ENCODE measurements at places on chromosomes 16 and 17.

DNA sequence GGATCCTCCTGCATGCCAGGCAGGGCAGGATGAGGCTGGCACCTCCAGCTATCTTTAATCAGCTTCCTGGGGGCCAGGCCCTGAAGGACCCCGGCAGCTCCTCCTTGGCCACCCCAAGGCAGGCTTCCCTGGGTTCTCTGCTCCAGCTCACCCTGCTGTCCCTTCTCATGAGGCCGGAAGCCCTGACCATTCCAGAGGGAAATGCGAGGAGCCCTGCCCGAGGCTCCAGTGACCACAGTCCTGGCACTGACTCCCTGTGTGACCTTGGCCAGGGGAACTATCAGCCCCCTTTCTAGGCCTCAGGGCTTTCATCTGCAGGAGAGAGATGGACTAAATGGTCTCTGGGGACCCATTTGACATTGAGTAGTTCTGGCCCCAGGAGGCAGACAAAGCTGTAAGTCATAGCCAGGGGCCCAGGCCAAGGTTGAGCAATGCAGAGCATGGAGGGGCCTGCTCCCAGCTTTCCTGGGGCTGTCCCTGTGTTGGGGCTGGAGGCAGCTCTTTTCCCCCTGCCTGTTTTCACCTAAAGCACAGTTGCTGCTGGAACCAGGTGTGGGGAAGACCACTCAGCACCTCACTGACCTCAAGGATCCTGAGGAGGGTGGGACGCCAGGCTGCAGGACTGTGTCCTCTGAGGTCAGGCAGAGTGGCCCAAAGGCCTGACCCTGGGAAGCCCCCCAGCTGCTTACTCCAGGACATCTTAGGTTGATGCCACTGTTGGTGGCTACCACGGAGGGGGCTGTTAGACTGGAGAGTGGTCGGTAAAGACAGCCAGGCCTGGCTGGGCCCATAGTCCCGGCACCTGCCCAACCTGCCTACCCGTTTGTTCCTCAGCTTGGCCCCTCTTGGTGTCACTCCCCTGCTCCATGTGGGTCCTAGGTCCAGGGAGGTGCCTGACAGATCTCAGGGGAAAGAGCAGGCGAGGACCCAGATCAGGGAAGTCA, 8.1 kb downstream of the KCNH6 start:
- DNase-seq = no peak

GRCh38 chr17:81365601-81366585, 29.4 kb upstream of the BAHCC1 start:
- no peak for DNase-seq

GRCh38 chr17:69516911-69517310, 102.4 kb downstream of the MAP2K6 start:
- DNase-seq = no peak

GRCh38 chr16:89564476-89565255, 4.2 kb downstream of the RPL13 start:
- DNase-seq = peak; percentile 18

DNA sequence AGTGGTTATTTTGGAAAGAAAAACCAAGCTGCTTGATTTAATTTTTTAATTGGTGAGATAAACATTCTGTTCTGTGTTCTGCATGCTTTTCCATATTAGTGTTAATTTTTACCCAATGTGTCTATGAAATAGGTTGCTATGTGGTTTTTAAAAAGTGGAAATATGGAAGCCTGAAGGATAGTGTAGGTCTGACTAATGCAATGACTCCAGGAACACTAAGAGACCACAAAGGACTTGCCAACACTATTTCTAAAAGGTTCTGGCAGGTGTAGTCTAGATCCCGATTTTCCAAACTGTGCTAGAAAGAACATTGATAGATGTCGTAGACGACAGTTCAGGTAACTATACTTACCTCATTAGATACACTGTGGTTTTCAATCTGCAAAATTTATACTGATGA, 877.4 kb upstream of the GOT2 start:
- no peak for DNase-seq

DNA sequence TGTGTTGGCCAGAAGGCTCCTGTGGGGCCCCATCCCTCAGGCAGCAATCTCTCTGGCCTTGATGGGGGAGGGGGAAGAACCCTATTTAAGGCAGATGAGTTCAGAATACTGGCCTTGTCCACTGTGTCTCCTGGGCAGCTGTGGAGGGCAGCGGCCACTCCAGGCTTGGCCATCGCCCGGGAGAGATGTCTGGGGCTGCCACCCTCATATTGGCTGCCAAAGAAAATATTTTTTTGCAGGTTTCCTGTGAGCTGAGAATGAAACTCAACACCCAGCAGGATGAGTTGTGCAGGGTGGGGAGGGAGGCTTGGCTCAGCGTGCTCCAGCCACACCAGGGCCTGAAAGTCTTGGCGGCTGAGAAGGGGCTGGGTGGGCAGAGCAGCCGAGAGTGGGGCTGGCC, 14.4 kb upstream of the TIMP2 start:
- no peak for DNase-seq

DNA sequence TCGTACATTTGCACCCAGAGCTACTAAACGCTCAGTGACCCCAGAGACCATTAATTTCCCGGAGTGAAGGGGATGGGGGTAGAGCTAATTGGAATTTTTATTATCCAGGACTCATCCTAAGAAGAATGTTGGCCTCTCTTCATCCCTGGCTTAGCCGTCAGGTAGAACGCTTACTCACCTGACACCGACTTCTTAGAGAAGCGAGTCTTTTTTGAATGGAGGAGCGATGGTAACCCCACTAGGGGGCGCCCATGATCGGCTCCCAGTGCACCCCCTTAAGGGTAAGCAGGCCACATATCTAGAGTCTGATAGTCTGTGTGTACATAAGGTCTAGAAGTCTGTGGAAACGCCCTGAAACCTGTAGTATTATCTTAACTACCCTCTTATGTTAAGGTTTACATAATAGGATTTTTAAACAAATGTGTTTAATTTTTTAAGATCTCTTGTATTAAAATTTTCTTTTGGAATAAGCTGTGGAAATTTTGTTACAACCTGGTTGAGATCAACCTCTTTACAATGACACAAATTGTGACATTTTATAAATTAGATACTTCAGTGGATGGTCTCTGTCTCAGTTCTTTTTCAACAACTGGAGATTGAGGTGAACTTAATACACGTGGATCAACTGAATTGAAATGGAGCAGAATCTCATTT, 229.8 kb downstream of the CPPED1 start:
- peak; percentile 43 for DNase-seq

GRCh38 chr17:67390006-67390645, 13.0 kb downstream of the PITPNC1 start:
- DNase-seq = no peak

GRCh38 chr17:10633738-10634379, 23.2 kb downstream of the MYH3 start:
- DNase-seq = no peak

- DNase-seq = no peak
Measured at GRCh38 chr16:29720703-29721102, 25.1 kb downstream of the C16orf54 start.

GRCh38 chr16:9539346-9539745, 447.9 kb downstream of the HAPSTR1 start:
- DNase-seq = no peak

DNA sequence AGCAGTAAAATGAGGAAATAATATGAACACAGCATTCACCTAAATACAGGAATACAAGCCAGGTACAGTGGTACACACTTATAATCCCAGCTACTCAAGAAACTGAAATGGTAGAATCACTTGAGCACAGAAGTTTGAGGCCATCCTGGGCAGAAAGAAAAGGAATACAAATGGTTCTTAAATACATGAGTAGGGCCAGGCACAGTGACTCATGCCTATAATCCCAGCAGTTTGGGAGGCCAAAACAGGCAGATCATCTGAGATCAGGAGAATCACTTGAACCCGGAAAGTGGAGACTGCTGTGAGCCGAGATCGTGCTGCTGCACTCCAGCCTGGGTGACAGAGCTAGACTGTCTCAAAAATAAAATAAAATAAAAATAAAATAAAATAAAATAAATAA, 23.0 kb upstream of the SMG8 start:
- DNase-seq = no peak

DNA sequence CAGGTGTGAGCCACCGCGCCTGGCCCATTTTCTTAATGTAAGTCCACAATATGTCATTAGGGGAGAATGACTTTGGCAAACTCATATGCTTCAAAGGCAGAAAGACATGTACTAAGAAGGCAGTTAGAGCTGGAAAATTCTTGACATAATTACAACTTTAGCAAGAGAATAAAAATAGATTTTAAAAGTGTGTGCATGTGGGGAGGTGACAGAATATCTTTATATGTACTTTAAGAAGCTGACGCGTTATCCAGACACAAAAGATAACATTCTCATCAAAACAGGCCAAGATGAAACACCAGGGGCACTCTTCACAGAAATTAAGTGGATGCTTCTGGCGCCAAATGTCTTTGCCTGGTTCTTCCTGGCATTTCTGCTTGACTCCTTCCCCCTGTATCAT, 28.2 kb downstream of the GJC1 start:
- no peak for DNase-seq

- peak; percentile 88 for DNase-seq
Measured at GRCh38 chr17:76506408-76507345, 5.5 kb upstream of the RHBDF2 start.

DNA sequence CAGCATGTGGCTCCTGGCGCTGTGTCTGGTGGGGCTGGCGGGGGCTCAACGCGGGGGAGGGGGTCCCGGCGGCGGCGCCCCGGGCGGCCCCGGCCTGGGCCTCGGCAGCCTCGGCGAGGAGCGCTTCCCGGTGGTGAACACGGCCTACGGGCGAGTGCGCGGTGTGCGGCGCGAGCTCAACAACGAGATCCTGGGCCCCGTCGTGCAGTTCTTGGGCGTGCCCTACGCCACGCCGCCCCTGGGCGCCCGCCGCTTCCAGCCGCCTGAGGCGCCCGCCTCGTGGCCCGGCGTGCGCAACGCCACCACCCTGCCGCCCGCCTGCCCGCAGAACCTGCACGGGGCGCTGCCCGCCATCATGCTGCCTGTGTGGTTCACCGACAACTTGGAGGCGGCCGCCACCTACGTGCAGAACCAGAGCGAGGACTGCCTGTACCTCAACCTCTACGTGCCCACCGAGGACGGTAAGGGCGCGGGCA, 645 bp downstream of the NLGN2 start:
- DNase-seq = peak; percentile 35

DNA sequence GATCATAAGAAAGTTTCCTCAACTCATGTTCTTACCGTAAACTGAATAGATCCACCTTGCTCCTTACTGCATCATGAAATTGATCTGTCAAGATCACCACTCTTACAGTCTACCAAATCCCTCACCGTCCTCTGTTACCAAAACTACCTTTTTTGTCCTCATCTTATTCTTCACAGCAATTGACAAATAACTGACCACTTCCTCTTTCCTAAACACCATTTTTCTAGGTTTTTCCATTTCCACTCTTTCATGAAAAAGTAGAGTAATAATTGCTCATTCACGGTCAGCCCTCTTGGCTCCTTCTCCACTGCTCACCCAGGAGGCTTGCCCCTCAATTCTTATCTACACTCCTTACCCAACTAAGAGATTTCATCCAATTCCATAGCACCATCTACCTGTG, 44.9 kb downstream of the ABCA5 start:
- no peak for DNase-seq

GRCh38 chr16:442976-443375, 17.5 kb downstream of the RAB11FIP3 start:
- DNase-seq = no peak

DNA sequence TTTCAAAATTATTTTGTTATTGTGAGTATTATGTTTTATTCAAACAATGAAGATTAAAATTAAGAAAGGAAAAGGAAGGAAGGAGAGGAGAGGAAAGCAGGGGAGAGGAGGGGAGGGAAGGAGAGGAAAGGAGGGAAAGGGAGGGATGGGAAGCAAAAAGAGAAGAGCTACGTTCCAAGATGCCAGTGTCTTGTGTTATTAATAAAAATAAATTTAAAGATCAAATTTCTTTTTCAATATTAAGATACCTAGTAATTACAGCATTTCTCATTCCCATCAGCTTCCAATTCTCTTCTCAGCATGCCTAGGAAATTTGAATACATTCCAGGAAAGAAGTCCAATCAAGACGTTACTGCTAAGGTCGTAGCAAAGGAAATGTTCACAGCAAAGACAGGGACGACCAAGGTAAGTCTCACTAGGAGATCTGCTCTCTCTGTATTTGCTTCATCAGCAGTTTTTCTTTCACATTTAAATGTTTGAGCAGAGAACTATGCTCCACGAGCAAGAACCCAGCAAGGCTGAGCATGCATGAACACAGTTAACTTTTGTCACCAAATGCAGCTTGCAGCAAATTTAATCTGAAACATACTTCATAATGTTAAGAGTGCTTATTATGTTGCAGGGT, 63.3 kb upstream of the HLF start:
- DNase-seq = no peak

DNA sequence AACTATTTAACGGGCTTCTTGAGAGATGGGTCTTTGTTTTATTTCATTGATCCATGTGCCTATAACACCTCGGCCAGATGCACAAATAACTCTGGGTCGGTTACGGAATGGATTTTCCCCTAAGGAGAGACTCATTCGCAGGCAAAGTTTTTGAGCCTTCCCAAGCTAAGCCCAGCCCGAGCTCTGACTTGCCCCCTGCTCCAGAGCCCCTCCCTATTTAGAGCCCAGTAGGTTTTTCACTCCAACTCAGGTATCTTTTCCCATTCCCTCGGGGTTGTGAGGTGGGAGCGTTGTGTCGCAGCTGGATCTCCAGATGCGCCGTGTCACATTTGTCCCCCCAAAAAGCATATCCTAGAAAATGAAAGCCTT, 812 bp upstream of the MYOCD start:
- no peak for DNase-seq

DNA sequence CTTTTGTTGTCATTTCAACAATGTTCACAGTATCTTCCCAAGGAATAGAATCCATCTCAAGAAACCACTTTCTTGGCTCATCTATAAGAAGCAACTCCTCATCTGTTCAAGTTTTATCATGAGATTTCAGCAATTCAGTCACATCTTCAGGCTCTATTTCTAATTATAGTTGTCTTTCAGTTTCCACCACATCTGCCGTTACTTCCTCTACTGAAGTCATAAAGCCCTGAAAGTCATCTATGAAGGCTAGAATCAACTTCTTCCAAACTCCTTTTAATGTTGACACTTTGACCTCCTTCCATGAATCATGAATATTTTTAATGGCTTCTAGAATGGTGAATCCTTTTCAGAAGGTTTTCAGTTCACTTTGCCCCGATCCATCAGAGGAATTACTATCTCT, 102.1 kb downstream of the CDH13 start:
- no peak for DNase-seq

DNA sequence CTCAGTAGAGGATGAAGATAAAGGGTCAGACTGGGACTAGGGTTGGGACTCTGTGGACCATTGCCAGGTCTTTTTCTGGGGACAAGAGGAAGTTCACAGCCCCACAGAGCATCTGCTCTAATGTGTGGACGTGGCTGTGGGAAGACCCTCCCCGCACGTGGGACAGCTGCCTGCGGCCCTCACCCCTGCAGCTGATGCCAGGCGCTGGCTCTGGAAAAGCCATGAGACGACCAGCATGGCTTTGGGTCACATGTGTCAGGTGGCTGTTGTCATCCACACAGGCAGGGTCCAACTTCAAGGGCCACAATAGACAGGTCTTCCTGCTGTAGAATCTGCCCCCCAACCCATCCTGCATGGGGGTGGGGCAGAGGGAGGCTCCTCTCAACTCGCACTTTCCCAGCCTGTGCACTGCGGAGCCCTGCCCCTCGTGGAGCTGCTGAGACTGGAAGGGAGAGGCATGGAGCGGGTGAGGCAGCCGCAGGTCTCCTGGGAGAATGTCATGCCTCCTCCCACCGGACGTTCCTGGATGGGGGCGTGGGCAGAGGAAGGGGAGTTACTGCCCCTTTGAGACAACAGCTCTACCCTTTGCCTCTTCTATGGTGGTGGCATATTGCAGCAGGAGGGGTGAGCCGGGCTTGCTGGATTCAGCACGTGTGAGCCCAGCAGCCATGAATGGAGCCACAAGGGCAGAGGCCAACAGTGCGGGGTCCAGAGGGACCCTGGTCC, 53.4 kb downstream of the PIMREG start:
- DNase-seq = no peak
